ENCODE measurements at places on chromosomes 3 and 15.

- H3K27me3 ChIP-seq, result no peaks in the 10 kb centered on the region
- no peaks in the 10 kb centered on the region for H3K36me3 ChIP-seq
- no peak for DNase-seq
- H3K27ac ChIP-seq, result peak overlapping the region; percentile 73
These were observed 62.0 kb upstream of the NR2E3 start for GRCh38 chr15:71748293-71748718.

GRCh38 chr3:120062474-120062873, 31.8 kb downstream of the GSK3B start:
- H3K36me3 ChIP-seq, result no peaks in the 10 kb centered on the region
- no peak overlapping the region for H3K27ac ChIP-seq
- no peak for DNase-seq
- no peaks in the 10 kb centered on the region for H3K4me1 ChIP-seq

DNA sequence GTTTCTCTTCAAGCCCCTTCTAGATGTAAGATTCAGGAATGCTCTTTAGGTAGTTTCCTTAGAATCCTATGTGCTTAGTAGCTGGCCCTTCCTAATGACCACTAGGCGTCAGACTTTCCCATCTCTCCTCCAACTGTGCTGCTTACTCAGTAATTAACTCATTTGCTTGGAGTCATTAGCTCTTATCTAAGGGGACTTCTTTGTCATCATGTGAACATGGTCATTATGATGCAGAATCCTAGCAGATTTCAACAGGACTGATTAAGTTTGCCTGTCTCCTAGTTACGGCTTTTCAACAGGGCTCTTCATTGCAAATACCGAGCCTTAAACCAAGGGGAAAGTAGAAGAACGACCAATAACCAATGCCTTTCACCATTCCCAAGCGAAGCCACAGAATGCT, 46.4 kb downstream of the GJD2 start:
- no peak overlapping the region for H3K27ac ChIP-seq
- peak; percentile 28 for DNase-seq
- H3K27me3 ChIP-seq, result peaks cover 7% of the 10 kb centered on the region

DNA sequence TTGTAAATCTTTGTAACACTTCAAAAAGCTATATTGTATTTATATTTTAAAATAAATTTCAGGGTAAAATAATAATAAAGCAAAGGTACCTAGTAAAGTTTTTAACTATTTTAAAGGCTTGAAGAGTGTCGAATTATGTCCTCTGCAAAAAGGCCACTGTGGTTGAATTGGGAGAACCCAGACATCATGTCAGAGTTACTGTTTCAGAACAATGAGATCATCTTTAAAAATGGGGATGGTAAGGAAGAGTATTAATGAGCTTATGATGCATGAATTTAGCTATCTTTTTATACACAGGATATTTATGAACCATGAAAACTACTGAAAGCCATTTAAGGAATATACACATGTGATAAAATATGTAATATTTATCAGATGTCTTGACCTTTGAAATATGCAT, 26.3 kb downstream of the KCNMB3 start:
- H3K4me1 ChIP-seq, result no peaks in the 10 kb centered on the region
- DNase-seq, result no peak
- H3K36me3 ChIP-seq, result peaks cover 11% of the 10 kb centered on the region
- H3K4me3 ChIP-seq, result no peak overlapping the region
- H3K27ac ChIP-seq, result no peak overlapping the region
- no peaks in the 10 kb centered on the region for H3K27me3 ChIP-seq

DNA sequence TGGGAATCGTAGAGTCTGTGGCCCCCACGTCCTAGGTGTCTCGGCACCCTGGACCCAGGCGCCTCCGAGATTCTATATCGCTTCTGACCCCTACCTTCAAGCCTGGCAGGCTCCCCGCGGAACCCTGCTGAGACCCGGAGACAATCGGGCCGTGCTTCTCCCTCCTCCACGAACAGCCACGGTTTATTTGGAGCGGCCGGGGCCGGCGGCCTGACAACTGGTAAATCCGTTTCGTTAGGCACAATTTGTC, 1.4 kb downstream of the GATA2 start:
- no peaks in the 10 kb centered on the region for H3K27me3 ChIP-seq
- no peak overlapping the region for H3K27ac ChIP-seq

GRCh38 chr15:64149424-64149823, 2.1 kb upstream of the SNX22 start:
- peaks cover 9% of the 10 kb centered on the region for H3K4me1 ChIP-seq
- no peak overlapping the region for H3K27ac ChIP-seq
- H3K27me3 ChIP-seq, result no peaks in the 10 kb centered on the region
- H3K4me3 ChIP-seq, result no peak overlapping the region

Data from Panc1 (cell line).